ENCODE measurements at places on chromosomes 3 and 15.
A peak's percentile ranks its signal among the peaks of the same experiment; 100 is the strongest.

DNA sequence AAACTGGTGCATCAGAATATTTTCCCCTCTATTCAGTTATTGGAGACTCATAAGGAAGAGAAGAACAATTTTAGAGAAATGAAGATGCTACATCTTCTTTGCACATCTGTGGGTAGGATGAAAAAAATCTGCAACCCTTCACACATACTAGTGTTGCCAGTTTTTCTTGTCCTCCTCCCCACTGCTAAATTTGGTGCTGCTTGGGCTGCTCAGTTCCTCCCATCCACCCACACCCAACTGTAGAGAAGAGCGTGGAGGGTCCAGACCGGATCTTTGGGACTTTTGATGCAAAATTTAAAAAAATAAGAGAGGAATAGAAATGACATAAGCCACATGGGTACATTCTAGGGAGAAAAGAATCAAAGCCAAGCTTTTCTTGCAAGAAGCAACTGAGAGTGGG lies 8.7 kb upstream of the RASA2 start:
- no peak for DNase-seq

DNA sequence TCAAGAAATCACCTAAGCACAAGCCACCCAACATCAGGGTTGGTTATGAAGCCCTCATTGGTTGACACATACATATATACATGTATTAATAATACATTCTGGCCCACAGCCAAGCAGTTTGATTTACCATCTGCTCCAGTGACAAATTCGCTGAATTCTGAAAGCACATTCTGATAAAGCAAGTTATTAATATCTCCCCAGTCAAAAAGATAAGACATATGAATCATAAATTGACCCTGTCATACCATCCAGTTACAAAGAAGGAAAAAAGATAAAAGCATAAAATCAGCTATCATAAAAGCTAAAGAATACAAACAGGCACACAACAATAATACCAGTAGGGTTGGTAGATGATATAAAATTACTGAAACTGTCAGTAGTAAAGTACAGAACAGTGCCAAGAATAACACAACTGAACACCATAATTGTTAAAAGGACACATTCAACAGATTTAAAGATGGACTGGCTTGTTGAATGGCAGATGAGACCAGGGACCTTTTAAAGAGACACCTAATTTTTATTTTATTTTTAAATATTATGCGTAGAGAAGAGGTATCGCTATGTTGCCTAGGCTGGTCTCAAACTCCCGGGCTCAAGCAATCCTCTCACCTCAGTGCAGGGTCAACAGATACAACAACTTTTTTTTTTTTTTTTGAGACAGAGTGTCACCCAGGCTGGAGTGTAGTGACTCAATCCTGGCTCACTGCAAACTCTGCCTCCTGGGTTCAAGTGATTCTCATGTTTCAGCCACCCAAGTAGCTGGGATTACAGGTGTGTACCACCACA lies 7.7 kb downstream of the SNX4 start:
- no peak for DNase-seq

DNA sequence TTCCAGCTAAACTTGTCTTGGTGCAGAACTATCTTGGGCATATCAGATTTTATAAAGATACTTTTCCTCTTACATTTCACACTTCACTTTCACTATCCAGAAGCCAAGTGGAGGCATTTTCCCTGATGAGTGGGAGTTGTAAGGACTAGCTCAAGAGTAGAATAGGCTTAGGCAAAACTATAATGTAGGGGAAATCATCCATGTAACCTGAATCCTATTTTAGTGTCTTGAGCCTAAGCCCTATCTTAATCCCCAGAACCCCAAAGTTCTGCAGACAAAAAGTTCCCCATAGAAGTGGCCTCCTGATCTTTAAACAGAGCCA lies 42.2 kb upstream of the CD47 start:
- DNase-seq = no peak

GRCh38 chr3:10444110-10444429 lies 61.3 kb downstream of the ATP2B2 start:
- no peak for DNase-seq

- no peak for DNase-seq
Measured at GRCh38 chr3:49428752-49429080, 408 bp downstream of the NICN1 start.

DNA sequence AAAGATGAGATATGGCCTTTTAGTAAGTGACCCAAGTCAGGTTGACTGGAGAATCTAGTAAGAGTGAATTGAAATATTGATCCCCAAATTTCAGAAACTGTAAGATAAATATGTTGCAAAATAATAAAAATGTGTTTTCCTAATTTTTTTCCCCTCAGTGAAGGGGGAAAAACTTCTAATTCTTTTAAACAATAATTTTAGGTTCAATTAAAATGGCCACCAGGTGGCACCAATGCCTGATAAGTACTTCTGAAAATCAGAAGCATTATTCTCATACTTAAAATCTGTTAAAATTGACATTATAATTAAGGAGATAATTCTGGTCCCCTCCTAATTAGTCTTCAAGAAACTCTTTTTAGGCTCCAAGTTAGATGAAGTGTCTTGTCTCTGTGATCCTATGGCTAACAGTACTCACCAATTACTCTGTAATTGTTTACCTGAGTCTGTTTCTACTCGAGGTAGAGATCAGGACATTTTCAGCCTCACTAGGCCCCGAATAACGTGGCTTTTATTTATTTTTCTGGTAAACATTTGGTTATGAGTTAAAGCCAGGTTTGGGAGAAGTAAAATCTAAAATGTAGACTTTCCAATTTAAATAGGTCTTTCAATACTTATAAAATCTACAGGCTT lies 52.6 kb downstream of the NMD3 start:
- DNase-seq = peak; percentile 10

DNA sequence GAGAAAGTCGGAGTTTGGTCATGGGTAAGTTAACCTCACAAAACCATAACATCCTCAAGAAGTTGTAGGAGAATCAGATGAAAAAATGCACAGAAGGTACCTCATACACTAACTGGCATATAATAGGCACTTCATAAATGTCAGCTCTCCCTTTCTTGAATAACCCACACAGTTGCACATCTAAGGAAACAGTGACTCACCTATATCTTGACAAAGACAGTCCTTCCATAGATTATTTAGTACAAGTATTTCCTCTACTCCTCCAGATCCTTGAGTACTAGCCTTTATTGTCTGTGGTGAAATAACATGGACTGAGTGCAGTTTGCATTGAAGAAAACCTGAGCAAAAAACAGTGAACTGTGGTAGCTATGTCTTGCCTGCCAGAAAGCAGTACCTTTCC lies 46.6 kb downstream of the MAGI1 start:
- DNase-seq = no peak

DNA sequence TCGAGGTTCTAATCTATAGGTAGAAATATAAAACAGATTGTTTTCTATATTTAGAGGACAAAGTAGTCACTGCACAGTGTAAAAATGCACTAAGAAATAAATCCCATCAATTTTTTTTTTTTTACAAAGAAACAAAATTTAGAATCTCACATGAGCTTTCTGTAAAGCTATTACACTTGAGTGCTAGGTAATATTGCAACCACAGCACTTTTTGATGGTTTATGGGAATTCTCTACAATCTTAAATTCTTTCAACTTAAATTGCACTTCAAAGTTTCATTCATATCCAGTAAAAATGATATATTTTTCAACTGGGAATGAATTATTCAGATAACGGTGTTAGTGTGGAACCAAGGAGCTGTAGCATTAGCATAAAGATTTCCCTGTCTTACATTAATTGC lies 1035.4 kb downstream of the SQOR start:
- DNase-seq = no peak

DNA sequence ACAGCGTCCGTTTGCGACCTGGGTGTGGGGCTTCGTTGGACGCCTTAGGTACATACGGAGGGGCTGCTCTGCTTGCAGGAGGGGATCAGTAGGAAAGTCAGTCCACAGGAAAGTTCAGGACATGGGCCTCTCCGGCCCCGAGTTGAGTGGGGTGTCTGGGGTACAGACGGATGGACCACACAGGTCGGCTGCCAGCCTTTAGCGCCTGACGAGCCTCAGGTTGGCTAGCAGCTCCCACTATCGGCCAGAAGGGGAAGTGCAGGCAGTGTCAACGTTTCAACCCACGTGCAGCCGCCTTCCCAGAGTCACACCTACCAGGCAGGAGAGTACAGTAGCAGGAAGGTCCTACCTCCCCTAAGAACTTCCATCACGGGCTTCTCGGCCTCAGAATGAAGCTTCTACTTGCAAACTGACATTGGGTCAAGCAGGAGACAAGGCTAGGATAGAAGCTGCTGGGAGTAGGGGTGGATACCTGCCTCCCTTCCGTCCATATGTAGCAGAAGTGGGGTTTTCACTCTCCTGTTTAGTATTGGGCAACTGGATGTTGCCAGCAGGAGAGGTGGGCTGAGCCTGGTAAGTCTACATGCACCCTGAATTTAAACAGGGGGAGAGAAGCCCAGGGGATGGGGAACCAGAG lies 1.8 kb upstream of the SCN5A start:
- peak; percentile 51 for DNase-seq

DNA sequence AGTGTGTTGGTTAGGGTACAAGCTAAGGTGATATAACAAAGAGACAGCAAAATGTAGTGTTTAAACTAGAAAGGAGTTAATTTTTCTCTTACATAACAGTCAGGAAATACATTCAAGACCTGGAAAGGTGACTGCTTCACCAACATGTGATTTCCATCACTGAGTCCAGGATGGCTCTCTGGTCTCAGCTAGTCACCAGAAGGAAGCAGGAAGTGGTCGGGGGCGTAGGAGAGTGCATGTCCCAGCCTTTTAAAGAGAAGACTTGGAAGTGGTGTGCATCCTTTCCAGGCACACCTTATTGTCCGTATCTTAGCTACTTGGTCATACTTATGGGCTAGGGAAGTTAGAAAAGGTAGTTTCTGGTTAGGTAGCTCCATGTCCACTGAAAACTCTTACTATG lies 11.1 kb upstream of the UBE2Q2 start:
- no peak for DNase-seq

DNA sequence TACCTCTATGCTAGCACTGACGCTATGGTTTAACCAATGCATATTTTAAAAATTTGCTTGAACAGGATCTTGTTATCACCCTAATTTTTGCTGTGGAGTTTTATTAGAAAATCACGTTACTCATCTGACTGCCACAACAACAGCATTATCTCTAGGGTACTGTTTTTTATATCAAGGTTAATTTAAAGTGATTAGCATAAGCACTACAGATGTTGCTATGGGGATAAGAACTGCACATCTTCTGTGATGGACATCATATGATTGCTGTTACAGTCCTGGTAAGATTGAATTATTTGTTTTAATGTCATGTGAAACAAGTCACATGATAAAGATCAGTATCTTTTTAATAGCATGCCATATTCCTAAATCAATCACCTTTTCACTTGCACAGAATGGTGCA lies 492.2 kb upstream of the ROBO2 start:
- DNase-seq = no peak

DNA sequence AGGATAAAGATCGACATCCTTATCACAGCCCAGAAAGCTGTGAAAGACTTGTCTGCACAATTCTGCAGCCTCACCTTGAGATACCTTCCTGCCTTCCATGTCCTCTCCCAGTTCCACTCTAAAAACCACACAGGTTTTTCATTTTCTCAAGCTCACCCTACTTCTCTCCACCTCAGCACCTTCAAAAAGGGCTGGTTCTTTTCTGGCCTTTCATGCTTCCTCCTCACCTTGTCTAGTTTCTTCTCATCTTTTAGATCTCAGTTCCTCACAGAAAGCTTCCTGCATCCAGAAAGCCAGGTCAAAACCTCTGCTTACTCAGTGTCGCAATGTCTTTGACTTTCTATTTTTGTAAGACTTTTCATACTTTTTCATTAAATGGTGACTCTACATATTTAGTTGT lies 140.2 kb upstream of the STT3B start:
- DNase-seq = no peak

All from stimulated activated CD4-positive, alpha-beta T cell treated with anti-CD3 and anti-CD28 coated beads, TNF-alpha, amount 100 ng/mL, for 4 hours (primary cell).